Activated CD8-positive, alpha-beta T cell treated with anti-CD3 and anti-CD28 coated beads for 36 hours (primary cell): ENCODE measurements at places on chromosomes 11 and 22. TPM values are rescaled to one million over a fixed set of nuclear protein-coding genes. Genes with fewer than 3 reads are reported as not detected.
A peak's percentile ranks its signal among the peaks of the same experiment; 100 is the strongest.

The CST6 gene
- 0.50 TPM for total RNA-seq

The NPAS4 gene
- 0.11 TPM for total RNA-seq

The RAG2 gene
- total RNA-seq = not detected

The NNMT gene
- total RNA-seq = not detected

GRCh38 chr11:118935376-118935775 lies 9.7 kb upstream of the BCL9L start:
- DNase-seq = no peak

- DNase-seq = no peak
Observed at GRCh38 chr11:79626135-79627075, 185.6 kb upstream of the TENM4 start.

DNA sequence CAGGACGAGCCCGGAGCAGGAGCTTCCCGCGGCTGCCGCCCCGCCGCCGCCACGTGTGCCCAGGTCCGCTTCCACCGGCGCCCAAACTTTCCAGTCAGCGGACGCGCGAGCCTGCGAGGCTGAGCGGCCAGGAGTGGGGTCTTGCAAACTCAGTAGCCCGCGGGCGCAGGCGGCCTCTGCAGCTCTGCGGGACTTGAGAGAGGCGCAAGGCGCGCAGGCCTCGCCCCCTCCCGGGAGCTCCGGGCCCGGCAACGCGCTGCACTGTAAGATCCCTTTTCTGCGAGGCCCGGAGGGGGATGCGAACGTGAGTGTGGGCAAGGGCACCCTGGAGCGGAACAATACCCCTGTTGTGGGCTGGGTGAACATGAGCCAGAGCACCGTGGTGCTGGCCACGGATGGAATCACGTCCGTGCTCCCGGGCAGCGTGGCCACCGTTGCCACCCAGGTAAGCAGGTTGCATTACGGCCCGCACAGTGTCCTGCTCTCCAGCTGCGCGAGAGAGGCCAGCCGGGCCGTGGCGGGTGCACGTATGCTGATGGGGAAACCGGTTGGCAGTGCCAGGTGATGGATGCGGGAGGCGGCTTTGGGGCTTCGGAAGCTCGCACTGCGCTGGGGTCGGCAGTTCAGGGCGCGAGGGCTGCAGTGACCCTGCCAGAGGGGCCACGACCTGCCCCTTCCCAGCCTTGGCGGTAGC lies 2.0 kb downstream of the SLC6A5 start:
- no peak for DNase-seq

- peak; percentile 1 for DNase-seq
Observed at GRCh38 chr11:31641477-31642062, 132.0 kb downstream of the ELP4 start.

GRCh38 chr11:119782739-119783072 lies 53.7 kb upstream of the NECTIN1 start:
- no peak for DNase-seq

DNA sequence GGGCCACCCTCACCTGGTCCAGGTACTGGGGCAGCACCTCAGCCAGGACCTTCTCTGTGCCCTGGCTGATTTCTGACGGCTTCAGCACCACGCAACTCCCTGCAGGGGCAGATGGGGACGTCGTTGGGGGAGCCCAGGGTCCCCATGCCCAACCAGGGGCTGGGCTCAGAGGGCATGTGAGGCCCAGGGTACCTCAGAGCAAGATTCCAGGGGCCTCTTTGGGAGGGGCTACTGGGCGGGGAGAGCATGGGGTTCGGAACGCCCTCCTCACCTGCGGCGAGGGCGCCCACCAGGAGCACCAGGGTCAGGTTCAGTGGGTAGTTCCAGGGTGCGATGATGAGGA lies 8.1 kb downstream of the ALDH3B2 start:
- DNase-seq = no peak

GRCh38 chr11:35414311-35414710 lies 5.0 kb downstream of the SLC1A2 start:
- DNase-seq = no peak

- DNase-seq = no peak
Observed at GRCh38 chr11:63783925-63784592, 15.5 kb upstream of the ZFTA start.

DNA sequence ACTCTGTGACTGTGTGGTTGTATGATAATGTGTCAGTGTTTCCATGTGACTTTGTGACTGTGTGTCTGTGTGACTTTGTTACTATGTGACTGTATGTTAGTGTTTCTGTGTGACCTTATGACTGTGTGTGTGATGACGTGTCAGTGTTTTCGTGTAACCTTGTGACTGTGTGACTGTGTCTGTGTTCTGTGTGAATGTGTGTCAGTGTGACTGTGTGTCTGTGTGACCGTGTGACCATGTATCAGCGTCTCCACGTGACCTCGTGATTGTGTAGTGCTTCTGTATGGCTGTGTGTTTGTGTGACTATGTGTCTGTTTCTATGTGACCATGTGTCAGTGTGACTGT lies 9.5 kb upstream of the PKNOX2 start:
- DNase-seq = no peak

GRCh38 chr11:86811637-86812321 lies 11.4 kb downstream of the PRSS23 start:
- DNase-seq = no peak

- DNase-seq = no peak
Observed at GRCh38 chr22:32623943-32624342, 149.3 kb downstream of the FBXO7 start.

DNA sequence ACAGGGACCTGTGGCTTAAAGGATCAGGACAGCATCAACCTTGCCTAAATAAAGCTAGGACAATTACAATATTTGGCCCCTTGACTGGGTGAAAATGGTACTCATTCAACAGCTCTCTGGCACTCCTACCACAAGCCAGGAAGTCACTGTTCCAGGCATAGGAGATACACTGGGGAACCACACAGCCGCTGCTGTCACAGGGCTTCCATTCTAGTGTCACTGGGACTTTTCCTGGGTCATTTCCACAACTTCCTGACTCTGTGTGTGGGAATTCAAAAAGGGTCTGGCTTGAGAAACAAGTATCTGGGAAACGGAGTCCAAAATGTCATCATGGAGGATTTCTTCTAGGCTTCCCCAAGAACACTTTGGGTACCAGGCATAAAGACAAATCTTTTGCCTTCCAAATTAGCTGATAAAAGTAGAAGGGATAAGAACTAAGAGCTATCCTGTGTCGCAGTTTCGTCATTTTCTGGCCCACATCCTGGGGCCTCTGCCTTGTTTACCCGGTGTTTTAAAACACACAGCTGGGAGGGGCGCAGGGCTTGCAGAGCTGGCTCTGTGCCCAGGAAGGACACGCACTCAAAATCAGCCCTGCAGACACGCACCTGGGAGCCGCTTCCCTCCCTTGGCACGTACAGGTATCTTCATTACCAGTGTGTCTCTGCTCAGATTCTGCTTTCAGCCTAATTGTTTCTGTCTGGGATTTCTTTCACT lies 38.0 kb downstream of the TMEM45B start:
- DNase-seq = peak; percentile 74

- no peak for DNase-seq
Observed at GRCh38 chr11:78921509-78921908, 346.8 kb upstream of the NARS2 start.
